ENCODE measurements at places on chromosomes 1 and 21.
A peak's percentile ranks its signal among the peaks of the same experiment; 100 is the strongest.

DNA sequence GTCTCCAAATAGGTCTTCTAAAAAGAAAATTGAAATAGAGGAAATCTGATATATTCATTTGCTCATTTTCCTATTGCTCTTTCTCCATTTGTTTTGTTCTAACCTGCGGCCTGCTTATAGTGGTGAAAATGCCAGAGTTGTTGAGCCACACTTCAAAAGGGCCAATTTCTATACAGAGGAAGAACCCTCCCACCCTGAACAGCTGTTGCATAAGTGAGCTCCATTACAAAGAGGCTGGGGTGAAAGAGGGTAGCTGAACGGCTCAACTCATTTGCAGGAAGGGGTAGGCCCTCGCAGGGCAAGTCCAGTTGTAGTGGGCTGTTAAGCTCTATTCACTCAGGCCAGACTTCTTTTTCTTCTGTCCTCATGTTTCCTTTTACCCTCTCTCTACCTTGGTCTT lies 8.8 kb downstream of the ADCY10 start:
- peak; percentile 21 for DNase-seq

- peak; percentile 88 for DNase-seq
Observed at GRCh38 chr1:6359216-6360116, 34.1 kb downstream of the ACOT7 start.

DNA sequence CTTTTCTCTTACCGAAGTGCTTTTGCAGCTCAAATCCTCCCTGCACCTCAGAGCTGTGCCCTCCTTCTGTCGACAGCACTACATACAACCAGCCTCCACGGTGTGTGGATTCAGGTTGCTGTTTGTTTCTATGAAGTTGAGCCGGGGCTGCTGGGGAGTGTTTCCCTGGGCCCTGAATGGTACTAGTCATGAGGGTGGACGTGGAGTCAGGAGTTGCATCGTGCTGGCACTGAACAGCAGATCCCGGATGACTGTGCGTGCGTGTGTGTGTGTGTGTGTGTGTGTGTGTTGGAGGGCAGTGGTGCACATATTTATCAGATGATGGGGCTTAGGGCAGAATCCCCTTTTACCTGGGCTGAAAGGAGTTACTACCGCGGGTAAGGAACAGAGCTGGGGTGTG lies 47.0 kb downstream of the ACTL8 start:
- no peak for DNase-seq

DNA sequence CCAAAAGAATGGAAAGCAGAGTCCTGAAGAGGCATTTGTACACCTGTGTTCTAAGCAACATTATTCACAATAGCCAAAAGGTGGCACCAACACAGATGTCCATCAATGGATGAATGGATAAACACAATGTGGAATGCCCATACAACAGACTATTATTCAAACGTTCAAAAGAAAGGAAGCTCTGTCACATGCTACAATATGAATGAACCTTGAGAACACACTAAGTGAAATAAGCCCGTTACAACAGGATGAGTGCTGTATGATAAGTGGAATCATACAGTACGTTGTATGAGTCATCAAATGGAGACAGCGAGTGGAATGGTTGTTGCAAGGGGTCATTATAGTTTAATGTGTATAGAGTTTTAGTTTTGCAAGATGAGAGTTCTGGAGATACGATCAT lies 80.1 kb downstream of the SH3BGR start:
- DNase-seq, result no peak

GRCh38 chr1:200029035-200029821 lies 1.7 kb downstream of the NR5A2 start:
- peak; percentile 69 for DNase-seq

- no peak for DNase-seq
Observed at GRCh38 chr1:161705537-161705936, 1.5 kb upstream of the FCRLA start.

DNA sequence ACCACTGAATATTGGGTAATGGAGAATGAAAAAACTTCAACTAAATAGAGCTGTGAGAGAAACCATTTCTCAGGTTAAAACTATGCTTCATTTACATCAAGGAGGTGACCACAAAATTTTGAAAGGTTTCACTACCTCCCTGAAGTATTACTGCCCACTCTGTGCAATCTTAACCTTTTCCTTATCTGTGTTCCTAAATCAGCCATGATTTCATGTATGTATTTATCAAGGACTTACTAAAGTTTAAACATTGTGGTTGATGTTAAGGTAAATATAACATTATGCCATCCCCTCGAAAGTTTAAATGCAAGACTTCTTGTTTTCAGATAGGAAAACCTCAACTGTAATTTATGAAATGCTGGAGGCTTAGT lies 84.4 kb downstream of the CLEC20A start:
- no peak for DNase-seq

DNA sequence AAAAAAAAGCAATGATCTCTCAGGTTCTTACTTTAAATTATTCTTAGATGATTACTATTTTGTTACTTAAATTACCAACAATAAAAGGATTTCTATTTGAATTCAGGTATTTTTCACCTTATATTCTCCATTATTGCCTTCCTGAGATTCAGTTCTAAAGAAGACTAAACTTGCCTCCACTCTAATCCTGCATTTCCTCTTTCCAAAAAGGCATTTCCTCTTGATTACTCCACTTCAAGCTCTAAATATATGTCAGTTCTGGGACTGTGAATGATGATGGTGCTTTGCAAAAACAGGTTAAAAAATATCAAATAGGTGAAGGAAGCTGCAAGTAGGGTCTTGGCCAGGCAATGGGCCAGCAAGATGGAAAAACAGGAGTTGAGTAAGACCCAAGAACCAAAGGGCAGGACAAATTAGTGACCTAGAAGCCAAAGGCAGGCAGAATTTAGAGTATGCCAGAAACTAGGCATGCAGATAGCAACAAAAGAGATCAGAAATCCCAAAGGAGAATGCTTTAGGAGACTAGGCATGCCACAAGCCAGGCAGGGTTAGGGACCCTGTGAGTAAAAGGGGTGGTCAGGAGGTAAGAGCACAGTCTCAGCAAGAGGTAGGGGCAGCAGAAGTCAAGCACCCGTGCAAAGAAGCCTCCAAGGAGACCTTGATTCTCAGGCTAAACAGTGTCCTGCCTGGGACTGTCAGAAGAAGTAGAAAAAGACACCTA lies 11.3 kb upstream of the DIPK1A start:
- no peak for DNase-seq

DNA sequence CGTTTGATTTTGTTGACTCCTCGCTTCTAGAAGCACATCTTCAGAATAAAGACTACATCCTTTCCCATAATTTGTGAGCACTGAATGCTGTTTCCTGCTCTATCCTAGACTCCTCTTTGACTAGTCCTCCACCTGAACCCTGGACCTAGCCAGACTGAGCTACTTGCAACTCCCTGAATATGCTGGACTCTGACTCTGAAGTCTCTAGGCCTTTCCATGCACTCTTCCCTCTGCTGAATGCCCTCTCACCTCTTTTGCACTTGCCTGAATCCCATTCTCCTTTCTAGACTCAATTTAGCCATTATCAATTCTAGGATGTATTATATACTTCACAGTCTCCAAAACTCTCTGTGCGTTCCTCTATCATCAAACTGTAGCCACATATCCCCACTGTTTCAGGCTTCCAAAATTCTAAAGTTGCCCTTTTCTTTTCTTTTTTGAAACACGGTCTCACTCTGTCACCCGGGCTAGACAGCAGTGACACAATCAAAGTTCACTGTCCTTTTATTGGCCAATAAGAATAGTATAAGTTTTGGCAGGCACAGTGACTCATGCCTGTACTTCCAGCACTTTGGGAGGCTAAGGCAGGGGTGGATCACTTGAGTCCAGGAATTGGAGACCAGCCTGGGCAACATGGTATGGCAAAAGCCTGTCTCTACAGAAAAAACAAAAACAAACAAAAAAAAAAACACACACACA lies 127.0 kb downstream of the LTN1 start:
- no peak for DNase-seq

- no peak for DNase-seq
Observed at GRCh38 chr1:5680600-5680999, 311.6 kb downstream of the NPHP4 start.

- DNase-seq, result no peak
Observed at GRCh38 chr1:41674522-41674921, 190.0 kb upstream of the EDN2 start.

DNA sequence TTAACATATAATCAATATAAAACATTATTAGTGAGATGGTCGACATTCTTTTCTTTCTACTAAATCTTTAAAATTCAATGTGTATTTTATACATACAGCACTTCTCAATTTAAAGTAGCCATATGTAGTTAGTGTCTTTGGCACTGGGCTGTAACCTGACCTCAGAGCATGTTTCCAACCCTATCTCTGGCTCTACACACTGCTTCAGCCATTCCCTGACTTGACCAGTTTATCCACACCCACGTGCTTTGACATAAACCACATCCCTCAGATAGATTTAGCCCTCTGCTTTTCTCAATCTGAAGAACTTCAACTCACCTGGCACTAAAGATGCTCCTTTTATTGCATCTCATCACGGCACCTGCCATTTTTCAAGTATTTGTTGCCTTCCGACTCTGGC lies 58.3 kb downstream of the RGS2 start:
- no peak for DNase-seq

DNA sequence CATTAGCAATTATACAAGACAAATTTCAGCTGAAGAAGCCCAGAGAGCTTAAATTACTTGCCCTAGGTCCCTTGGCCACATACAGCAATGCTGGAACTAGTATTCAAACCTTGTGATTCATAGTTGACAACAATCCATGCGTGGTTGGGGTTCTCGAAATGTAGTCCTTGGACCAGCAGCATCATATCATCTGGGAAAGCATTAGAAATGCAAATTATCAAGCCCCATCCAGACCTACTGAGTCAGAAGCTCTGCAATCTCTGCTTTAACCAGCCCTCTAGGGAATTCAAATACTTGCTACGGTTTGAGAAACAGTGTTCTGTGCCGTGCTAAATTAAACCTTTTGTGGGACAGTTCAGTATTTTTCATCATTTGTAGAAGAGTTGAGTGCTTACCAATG lies 65.1 kb downstream of the CLIC6 start:
- no peak for DNase-seq

- DNase-seq, result peak; percentile 25
Observed at GRCh38 chr1:93676427-93676826, 5.2 kb downstream of the BCAR3 start.

DNA sequence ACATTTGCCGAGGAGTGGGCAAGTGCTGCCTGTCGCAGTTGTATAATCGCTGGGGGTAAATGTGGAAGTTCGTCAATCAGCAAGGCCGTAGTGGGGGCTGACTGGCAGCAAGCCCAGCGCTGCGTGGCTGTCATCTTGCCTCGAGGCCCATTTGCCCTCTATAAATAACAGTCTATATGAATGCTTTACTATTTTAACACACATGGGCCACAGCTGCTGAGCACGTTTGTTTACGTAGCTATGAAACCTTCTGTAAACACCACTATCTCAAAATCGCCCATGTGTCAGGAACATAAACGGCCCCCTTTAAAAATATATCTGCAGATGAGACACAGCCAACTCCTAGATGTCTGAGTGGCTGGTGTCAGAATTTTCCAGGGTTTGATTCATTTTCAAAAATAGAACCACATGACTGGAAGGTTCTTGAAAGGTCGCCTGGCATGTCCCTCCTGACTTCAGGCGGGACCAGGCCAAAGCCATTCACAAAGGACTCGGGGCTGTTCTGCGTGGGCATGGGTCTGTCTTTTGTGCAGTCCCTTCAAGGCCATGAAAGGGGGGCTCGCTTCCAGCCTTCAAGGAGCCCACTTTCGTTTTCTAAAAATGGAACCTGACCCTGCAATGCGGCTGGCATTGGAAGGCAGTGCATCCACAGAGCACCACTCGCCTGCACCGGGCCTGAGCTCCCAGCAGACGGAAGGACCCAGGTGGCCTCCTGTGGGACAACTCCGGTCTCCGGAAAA lies 205.5 kb downstream of the KCNJ6 start:
- no peak for DNase-seq

DNA sequence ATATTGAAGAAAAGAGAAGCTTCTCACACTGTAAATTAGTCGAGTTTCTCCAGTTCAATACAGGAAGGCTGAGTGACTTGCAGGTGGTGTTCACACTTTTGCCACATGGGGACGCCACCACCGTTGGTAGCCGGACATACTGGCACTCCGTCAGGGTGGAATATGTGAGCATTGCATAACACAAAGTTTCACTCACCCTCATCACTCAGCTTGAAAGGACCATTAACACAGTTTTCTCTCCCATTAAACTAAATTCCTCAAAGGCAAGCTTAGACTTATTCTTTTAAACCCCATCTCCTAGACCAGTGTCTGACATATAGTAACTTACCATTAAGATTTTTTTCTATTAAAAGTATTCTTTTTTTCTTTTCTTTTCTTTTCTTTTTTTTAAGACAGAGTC lies 105.3 kb upstream of the SERBP1 start:
- DNase-seq, result peak; percentile 92

GRCh38 chr1:177632923-177633615 lies 336.8 kb downstream of the SEC16B start:
- DNase-seq, result no peak

GRCh38 chr21:44942566-44942965 lies 2.7 kb downstream of the SLX9 start:
- no peak for DNase-seq

All from endothelial cell of umbilical vein (primary cell).